ENCODE measurements at places on chromosomes 1 and 21.
A peak's percentile ranks its signal among the peaks of the same experiment; 100 is the strongest.

GRCh38 chr21:45972716-45973474 is 8.7 kb upstream of the COL6A1 start:
- DNase-seq, result no peak

GRCh38 chr1:8671306-8671917 is 146.0 kb downstream of the RERE start:
- peak; percentile 3 for DNase-seq

GRCh38 chr1:54950006-54950368 is 30.4 kb upstream of the TMEM61 start:
- no peak for DNase-seq

GRCh38 chr1:23788695-23789094 is 2.2 kb upstream of the LYPLA2 start:
- DNase-seq, result no peak

DNA sequence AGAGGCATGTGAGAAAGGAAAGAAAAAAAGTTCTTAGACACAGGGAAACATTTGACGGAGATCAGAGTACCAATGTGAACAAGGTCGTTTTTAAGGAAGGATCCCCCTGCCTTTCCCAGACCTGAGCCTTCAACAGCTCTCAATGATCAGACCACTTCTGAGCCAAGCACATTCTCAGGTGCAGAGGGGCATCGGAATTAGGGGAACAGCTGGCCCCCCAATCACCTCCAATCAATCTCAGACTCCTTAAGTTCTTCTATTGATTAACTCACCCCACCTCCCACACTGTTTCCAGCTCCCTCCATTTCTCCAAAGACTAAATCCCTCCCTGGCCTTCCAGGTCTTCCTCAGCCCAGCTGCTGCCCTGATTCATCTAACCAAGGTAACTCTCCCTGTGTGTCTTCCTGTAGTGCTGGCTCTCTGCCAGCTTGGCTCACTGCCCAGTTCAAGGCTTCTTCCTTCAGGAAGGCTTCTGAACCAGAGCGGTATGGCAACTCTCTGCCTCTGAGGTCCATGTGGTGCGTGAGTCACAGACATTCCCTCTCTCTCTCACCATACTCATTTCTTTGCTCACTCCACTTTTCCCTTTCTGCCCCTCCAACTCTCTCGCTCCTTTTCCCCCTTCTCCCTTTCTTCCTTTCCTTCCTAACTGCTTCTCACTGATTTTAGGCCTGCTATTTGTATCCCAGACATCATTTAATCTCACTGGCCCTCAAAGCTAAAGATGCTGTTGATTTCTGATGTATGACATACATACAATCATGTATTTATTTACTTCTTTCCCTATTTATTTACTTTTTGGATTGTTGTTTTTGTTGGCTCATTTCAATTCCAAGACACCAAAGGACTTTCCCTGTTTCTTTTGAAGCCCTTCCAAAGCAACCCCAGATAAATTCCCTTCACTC is 18.1 kb downstream of the CFAP45 start:
- no peak for DNase-seq

GRCh38 chr1:34178072-34178471 is 1.4 kb downstream of the C1orf94 start:
- DNase-seq, result no peak

- no peak for DNase-seq
These were observed 647 bp downstream of the TSEN15 start for GRCh38 chr1:184052194-184052559.

GRCh38 chr1:111729946-111730681 is 9.1 kb downstream of the INKA2 start:
- no peak for DNase-seq

- peak; percentile 37 for DNase-seq
These were observed 49.7 kb downstream of the MDM4 start for GRCh38 chr1:204565617-204566582.

DNA sequence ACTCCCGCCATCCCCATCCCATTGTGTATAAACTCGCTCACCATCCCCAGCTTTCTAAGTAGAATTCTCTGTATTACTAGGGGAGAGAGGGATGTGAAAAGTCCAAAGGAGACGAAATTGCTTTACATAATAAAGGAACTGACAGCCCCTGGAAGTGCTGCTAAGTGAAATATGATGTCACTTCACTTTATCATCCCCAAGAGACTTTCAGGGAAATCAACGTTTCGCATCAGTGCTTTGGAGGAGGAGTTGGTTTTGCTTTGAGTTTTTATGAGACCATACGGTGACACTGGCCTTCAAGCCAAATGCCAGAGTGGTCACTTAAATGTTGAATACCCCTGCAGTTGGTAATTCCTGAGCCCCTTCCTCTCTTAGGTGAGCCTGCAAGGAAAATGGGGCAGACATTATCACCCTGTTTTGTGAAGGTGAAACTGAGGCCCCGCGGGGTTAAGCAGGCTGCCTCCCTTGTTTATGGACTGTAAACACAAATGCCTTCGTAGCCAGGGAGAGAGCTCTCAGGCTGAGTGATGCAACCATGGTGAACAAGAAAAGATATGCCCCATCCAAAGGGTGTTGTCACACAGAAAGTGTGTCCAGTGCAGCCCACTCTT is 58.4 kb upstream of the KAZN start:
- no peak for DNase-seq

- DNase-seq, result no peak
These were observed 311.0 kb upstream of the CXADR start for GRCh38 chr21:17201741-17202260.

- no peak for DNase-seq
These were observed 467.5 kb downstream of the PTPRU start for GRCh38 chr1:29703596-29704370.

DNA sequence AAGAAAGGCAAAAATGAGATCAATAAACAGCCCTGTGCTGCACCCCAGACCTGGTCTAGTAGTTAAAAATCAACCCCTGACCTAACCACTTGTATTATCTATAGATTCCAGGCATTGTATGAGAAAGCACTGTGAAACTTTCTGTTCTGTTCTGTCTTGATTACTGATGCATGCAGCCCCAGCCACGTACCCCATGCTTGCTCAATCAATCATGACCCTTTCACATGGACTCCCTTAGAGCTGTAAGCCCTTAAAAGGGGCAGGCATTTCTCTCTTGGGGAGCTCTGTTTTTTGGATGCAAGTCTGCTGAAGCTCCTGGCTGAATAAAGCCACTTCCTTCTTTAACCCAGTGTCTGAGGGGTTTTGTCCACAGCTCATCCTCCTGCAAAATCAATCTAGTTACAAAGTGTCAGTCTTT is 24.2 kb upstream of the CD34 start:
- DNase-seq, result no peak

- DNase-seq, result no peak
These were observed 618 bp downstream of the CLCC1 start for GRCh38 chr1:108962681-108963051.

- no peak for DNase-seq
These were observed 149.3 kb upstream of the TNR start for GRCh38 chr1:175892686-175893085.

DNA sequence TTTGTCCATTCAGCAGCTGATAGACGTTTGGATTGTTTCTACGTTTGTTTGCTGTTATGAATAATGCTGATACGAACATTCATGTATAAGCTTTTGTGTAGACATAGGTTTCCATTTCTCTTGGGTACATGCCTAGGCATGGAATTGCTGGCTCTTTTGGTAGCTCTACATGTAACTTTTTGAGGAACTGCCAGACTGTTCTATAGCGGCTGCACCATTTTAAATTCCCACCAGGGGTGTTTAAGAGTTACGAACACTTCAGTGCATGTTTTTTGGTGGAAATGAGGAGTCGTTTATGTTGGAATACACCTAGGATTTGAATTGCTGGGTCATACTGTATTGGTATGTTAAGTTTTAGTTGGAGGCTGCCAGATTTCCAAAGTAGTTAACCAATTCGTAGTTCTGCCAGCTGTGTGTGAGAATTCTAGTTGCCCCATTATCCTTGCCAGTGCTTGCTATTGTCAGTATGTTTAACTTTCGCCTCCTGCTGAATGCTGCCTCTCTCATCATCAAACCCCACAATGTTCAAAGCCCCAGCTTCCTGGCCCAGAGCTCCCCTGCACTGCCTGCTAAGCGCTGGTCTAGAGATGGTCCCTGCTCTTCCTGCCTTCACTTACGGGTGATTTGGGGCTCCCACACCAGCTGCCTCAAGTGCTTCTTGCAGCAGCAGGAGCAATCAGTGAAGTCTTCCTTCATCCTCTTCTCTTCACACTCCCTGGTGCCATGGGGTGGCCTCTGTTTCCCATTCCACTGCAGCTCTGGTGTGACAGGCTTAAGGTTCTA is 81.0 kb downstream of the MAN1C1 start:
- DNase-seq, result no peak

DNA sequence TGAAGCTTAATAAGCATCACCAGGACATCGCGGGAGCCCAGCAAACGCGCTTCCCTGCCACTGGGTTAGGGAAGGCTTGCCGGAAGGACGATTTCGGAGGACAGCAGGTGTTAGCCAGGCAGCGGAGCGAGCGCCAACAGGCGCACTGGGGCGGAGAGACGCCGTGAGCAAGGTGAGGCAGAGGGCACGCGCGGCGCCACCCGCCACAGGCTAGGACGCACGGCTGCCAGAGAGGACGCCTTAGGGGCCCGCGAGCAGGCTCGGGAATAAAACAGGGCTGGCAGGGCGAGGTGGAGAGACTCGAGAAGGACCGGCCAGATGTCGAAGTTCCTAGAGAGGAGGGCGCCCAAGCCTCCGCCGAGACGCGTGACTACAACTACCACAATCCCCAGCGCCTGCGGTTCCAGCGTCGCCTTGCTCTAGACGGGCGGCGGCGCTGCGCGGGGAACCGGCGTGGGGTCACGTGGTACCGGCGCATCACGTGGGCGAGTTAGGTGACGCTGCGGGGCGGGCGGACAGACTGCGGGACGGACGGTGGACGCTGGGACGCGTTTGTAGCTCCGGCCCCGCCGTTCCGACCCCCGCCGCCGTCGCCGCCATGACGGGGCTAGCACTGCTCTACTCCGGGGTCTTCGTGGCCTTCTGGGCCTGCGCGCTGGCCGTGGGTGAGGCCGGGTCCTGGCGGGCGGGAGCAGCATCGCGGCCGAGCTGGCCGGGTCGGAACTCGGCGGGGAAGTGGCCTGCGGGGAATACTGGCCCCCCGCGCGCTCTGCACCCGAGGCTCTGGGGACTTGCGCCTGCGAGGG is at the start of gene ATP6V0B:
Gene ATP6V0B, plus strand, starts transcription at position 518 of the 806 bp plus-strand sequence. Its CDS starts 81 bp downstream, at position 599.
- peak; percentile 94 for DNase-seq

DNA sequence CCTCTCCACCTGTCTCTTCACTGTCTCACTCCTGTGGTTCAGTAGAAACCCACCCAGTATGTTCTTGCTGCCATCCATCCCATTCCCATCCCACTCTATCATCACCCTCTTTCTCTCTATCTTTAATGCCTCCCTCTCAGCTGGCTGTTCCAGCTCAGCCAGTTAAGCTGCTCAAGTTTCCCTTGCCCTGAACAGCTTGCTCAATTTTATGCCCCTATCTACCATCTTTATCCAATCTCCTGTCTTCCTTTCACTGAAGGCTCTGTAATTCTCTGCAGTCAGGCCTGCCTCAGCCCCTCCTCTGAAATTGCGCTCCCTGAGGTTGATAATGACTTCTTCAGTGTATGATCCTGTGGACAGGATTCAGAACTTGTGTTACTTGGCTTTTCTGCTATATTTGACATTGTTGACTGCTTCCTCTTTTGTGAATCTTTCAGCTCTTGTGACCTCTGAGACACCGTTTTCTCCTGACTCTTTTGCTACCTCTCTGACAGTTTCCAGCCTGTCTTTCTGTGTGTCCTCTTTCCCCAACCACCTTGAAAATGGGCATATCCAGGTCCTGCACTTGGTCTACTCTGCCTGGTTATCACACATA is 13.9 kb upstream of the BCAR3 start:
- DNase-seq, result no peak

DNA sequence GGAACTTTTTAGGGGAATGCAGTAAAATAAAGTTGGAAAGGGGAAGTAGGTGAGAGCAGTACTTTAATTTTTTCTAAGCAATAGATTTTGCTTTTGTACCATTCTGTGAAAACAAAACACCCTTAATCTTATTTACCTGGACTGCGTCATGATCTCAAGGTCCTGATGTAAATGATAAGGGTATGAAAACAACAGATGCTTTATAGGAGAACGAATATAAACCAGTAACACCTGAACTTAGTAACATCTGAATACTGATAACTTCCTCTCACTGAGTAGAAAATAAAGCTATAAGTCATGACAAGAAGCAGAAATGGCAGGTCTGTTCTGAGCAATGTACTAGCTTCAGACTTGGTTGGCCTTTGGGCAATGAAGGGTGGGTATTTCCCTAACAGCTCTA is 77.7 kb downstream of the GDAP2 start:
- no peak for DNase-seq

DNA sequence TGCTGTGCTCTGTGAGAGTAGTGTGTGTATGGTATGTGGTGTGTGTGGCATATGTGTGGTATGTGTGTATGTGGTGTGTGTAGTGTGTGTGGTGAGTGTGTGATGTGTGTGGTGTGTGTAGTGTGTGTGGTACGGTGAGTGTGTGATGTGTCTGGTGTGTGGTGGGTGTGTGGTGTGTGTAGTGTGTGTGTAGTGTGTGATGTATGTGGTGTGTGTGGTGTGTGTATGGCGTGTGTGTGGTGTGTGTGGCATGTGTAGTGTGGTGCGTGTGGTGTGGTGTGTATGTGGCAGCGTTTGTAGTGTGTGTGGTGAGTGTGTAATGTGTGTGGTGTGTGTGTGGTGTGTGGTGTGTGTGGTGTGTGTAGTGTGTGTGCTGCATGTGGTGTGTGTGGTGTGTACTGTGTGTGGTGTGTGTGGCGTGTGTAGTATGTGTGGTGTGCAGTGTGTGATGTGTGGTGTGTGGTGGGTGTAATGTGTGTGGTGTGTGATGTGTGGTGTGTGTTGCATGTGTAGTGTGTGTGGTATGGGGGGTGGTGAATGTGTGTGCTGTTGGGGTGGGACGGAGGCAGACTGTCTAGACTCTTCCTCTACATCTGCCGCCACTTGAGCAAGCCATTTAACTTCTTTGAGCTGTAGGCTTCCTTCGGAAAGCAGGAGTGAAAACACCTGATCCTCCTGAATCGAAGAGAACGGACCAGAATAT is 33.5 kb downstream of the GPA33 start:
- DNase-seq, result no peak

- no peak for DNase-seq
These were observed 8.6 kb downstream of the NIPAL3 start for GRCh38 chr1:24424207-24424606.

- DNase-seq, result no peak
These were observed 885 bp downstream of the OR2T10 start for GRCh38 chr1:248596615-248597014.

- no peak for DNase-seq
These were observed 16.8 kb upstream of the TAS1R2 start for GRCh38 chr1:18876210-18876609.

GRCh38 chr1:157725221-157725577 is 24.6 kb upstream of the FCRL3 start:
- DNase-seq, result no peak

- DNase-seq, result no peak
These were observed 48.9 kb downstream of the DIP2A start for GRCh38 chr21:46507562-46507961.

All from NK-92 treated with Interleukin-12 subunit alpha and Interleukin-12 subunit beta, amount 100 ng/mL, for 24 hours (cell line).